ENCODE measurements at places on chromosomes 3 and 15. TPM values are rescaled to one million over a fixed set of nuclear protein-coding genes. Genes with fewer than 3 reads are reported as not detected.

GRCh38 chr3:142434503-142434902, 13.3 kb downstream of the XRN1 start:
- DNase-seq, result no peak

DNA sequence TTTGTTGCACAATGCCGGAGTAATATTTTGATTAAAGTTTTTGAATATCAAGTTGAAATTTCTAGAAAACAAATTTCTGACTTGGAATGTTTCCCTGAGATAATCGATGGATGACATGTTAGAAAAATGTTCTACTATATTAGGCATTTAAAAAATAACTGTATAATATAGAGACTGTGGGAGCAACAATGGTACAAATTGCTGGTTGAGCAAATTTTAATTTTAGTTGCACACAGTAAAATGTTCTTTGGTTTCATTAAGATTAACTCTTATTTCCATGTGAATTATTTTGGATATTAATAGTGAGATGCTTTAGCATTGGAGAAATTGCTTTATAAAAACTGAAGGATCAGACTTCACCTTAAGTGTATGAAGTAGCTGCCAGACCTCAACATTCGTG, 9.3 kb downstream of the USP3 start:
- DNase-seq, result no peak

DNA sequence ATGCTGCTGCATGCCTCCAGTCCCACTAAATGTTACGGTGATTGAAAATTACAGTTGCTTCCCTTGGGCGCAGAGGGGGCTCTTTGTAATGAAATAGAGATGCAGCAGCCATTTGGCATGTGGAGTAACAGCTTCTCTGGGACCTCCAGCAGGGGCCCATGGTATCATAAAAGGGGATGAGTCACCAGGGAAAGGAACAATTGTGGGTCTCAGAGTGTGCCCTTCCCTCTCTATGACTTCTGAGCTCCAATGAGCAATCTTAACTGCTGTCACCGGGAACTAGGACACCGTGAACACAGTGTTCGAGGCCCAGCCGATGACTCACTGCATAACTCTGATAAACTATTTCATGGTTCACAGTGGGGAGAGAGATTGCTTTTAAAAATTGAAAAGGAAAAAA, 164.8 kb upstream of the NUDT16 start:
- no peak for DNase-seq

GRCh38 chr15:26070095-26070532, 207.0 kb upstream of the ATP10A start:
- DNase-seq, result no peak

IREB2 gene
- 36.8 TPM for polyA plus RNA-seq

- DNase-seq, result no peak
These were observed 32.3 kb downstream of the ZNF710 start for GRCh38 chr15:90033448-90033847.

- no peak for DNase-seq
These were observed 397.6 kb upstream of the PLSCR5 start for GRCh38 chr3:147002721-147003120.

- DNase-seq, result no peak
These were observed 570.6 kb upstream of the UBE2E2 start for GRCh38 chr3:22632536-22632935.

DNA sequence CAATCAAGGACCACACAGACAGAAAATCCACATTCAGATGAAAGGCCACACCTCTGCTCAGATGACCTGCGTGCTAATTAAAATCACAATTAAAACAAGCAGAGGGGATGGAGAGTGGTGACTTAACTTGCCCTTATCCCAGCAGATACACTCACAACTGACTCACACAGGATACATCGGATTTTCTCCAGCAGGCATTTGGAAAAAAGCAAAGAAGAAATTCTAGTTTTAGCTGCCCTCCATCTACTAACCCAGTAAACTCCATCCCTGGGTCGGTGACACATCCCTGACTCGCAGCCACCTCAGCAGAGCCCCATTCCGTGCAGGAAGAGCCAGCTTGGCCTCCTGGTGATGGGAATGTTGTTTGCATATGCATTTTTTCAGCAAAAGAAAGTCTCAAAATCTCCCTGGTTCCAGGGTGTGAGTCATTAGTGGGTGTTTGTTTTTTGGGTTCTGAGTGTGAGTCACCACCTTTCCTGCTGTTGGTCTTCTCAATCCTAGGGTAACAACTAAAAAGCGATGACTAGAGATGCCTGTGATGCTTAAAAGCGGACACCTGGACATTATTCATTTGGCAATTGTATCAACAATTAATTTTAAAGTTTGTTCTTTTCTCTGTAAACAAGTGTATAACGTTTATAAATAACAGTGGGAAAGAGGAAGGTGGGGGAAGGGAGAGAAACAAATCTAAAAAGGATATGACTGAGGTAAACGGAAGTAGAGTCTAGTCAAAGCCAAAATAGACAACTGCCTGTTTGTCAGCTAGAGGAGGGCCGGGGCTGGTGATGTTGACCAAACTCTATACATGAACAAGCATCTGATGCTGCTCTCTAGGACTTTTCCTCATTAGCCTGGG, 49.8 kb upstream of the SLC4A7 start:
- DNase-seq, result no peak

TPRG1 gene
- polyA plus RNA-seq, result 5.6 TPM

CHST13 gene
- polyA plus RNA-seq, result 0.18 TPM

DNA sequence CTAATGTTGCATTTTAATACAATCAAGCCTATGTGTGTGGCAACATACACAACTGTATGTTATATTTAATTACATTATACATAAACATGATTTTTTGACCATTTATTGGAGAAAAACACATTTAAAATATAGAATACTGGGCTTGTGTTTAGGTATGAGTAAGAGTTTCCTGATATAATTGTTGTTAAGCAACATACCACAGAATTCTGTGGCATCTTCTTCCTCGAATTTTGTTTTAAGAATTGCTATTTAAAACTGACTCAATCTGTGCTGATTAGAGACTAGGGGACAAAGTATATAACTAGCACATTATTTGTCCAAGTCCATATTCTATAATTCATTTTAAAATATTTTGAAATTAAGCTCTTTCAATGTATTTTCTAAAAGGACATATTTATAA, 376.8 kb upstream of the THBS1 start:
- DNase-seq, result no peak

DNA sequence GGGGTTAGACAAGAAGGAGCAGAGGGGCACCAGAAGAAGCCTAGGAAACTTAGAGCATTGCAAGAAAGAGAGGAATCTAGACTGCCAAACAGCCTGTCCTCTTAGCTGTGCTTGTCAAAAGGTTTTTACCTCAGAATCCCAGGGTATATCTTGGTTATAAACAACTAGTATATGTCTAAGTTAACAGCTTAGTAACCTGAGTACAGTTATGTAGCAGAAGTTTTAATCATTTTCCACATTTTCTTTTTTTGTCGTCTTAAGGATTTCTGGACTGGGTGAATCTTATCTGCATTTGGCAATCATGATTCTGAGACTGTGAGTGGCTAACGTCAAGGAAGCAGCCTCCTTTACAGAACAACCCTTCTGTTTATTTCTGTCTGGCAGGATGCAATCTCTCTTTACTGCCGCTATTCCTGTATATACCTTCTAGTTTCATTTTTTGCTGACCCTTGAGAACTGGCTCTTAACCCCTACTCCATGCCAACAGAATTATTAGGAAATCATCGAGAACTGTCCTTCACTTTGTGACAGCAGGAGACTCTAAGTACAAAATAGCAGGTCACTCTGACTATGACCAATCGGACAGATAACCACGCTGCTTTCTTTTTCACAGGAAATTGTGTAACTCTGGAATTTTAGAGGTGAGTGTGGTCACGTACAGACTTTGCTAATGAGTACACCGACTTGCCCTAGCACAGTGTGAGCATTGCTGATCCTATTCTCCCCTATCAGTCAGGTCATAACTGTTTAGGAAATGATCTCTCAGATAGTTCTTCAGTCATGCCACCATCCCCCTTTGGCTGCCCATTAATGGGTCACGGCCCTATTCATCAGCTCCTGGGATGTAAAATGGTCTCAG, 3.3 kb upstream of the CP start:
- DNase-seq, result no peak

GREM1 gene
- 3.3 TPM for polyA plus RNA-seq

GRCh38 chr3:44021651-44022594, 219.8 kb upstream of the TOPAZ1 start:
- no peak for DNase-seq

- DNase-seq, result peak; percentile 81
These were observed 82.6 kb downstream of the LSM3 start for GRCh38 chr3:14261229-14261628.

DNA sequence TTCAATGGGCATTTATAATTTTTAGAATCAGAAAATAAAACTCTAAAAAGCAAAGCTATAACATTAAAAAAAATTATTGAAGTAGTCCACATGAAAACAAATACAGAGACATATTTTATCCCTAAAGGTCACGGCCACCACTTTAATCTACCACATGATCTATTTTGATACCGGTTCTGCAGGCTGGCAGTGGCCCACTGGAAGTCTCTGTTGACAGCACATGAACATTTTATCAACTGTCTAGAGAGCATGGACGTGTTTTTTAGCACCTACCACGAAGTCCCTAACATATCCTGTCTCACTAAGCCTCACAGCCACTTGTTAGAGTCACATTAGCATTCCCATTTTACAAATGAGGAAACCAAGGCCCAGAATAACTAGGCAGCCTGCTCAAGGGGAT, 1.8 kb upstream of the CPA3 start:
- no peak for DNase-seq

PLA2G4E gene
- 1.8 TPM for polyA plus RNA-seq

GRCh38 chr3:152199102-152199840, 69.5 kb upstream of the MBNL1 start:
- DNase-seq, result no peak

- no peak for DNase-seq
These were observed 25.5 kb downstream of the RLBP1 start for GRCh38 chr15:89195836-89196235.

GRCh38 chr15:38085114-38085513, 150.7 kb downstream of the TMCO5A start:
- DNase-seq, result no peak

ST6GAL1 gene
- polyA plus RNA-seq, result 15.8 TPM

CCK gene
- polyA plus RNA-seq, result 4.2 TPM

B3GNT5 gene
- polyA plus RNA-seq, result 6.8 TPM

RETNLB gene
- polyA plus RNA-seq, result not detected

GOLGA8S gene
- polyA plus RNA-seq, result 0.79 TPM

DNA sequence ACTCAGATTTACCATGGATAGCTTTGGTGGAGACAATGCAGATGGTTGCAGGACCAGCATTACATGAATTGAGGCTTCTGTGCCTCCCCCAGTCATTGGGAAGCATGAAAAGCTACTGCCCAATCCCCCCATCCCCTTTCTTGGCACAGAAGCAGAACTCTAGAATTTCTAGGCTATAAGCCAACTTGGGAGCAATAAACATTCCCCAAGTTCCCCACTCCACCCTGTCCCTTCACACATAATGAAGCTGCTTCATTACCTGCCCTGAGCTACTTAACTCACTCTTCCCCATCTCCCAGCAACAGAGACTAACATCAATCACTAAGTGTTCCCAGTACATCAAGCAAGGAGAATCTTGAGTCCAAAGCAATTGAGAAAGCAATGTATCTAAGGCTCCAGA, 164.5 kb downstream of the RORA start:
- DNase-seq, result no peak

MYLK gene
- polyA plus RNA-seq, result 23.9 TPM

- no peak for DNase-seq
These were observed 14.2 kb downstream of the GPR15 start for GRCh38 chr3:98545940-98546339.

GRCh38 chr3:15033103-15033502, 32.0 kb downstream of the MRPS25 start:
- no peak for DNase-seq

GOLGA6L4 gene
- polyA plus RNA-seq, result 7.4 TPM

CPEB1 gene
- 0.41 TPM for polyA plus RNA-seq

GRCh38 chr3:32592011-32592410, 21.4 kb upstream of the DYNC1LI1 start:
- no peak for DNase-seq
